ENCODE measurements at places on chromosomes 6 and 20.

- no peak for DNase-seq
Observed at GRCh38 chr20:59123011-59123677, 40.5 kb upstream of the ZNF831 start.

DNA sequence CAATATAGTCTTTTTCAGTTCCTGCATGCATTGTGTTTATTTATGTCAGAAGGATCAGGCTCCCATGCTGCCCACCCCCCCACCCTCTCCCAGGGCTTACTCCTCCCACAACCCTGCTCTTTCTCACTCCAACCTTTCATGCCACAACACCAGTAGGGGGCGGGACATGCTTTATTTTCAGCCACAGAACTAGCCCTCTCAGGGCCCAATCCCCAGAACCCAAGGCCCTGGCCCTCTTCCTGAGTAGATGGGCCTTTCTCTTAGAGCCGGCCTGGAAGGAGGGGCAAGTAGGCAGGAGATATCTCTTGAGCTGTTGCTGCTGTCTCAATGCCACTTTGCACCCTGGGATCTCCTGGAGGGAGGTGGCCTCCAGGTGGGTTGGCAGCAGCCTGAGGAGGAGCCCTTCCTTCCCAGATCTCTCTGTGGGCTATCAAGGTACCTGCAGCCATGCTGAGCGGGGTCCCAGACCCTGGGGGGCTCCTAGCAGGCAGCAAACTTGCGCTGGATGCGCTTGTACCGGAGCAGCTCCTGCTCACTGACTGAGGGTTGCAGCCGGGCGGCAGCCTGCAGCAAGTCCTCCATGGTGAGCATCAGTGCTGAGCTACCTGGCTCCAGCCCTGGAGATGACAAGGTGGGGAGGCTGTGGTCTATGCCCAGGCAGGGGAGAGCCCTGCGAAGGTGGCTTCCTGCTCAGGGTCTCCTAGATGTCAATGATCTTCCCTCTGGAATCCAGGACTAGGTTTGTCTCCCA, 3.5 kb downstream of the GNMT start:
- no peak for DNase-seq

DNA sequence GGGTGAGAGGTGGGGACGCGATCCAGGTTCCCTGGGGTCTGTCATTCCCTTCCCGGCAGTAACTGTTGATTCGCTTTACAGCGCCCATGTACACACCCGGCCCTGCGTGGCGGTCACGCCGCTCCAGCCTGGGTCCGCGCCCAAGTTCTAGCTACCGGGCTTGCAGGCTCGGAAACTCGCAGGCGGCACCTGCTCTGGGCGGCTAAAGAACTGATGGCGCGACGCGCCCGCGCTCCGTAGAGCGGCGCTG, 1.4 kb upstream of the POU3F2 start:
- peak; percentile 37 for DNase-seq

DNA sequence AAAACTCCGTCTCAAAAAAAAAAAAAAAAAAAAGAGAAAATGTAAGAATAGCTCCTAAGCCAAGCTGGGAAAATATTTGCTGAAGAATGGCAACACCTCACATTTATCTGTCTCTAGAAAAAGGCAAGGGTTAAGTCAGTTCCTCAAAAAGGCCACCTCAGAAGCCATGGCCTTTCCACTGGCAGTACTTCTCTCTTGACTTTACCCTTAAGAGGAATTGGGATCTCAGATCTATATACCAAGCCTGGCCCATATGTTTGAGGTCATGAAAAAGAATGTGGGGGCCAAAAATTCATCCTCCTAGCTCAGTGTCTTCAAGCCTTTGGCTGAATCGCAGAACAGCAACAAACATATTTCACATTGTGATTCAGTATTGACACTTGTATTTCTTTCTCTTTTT, 10.9 kb upstream of the NCOA3 start:
- no peak for DNase-seq

GRCh38 chr6:82017288-82017687, 230.3 kb downstream of the IBTK start:
- no peak for DNase-seq

DNA sequence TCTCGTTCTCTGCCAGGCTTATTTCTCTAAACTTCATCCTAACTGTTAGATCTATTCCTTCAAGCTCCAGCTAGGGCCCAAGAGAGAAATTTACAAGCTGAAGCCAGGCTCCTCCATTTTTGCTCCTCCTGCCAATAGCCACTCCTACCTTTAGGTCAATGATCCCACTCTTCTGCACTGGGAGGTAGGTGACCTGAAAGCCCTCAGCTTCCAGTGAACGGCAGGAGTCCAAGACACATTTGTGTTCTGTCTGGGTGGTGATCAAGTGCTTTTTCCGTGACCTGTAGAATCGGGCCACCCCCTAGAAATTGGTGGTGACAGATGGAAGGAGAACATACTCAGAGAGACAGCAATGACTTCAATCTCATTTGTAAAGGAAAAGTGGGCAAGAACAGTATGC, 8.9 kb downstream of the NFS1 start:
- DNase-seq: no peak

DNA sequence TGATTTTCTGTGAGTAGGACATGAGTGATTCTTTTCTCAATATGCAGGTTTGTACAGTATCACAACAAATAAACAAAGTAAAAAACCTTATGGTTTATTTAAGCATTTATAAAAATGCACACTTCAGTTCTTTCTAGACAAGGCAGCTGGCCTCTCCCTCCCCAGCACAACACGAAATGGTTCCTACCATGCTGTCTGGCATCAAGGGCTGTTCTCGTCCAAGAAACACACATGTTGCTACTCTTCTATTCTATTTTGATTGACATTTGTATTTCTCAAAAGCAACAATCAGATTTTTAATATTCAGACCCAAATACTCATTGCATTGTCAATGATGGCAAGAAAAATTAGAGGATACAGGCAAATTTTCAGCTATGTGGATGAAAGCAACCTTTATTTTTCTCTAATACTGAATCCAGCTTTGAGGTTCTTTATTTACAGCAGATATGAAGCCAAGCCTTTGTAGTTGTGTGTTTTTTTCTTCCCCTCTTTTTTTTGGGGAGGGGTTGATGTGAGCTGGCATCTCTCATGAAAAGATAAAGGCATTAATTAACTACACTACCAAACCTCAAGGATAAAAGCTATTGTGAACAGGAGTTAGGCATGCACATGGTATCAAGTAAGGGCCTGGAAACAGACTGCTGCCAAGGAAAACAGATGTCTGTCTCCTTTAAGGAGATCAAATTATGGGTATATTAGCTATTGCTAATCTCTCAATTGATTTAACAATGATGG, 96.4 kb upstream of the PREP start:
- DNase-seq: no peak

Measured in NCI-H1105 (cell line).